GM23338 (cell line): ENCODE measurements at places on chromosomes 5 and 9.
A peak's percentile ranks its signal among the peaks of the same experiment; 100 is the strongest.

DNA sequence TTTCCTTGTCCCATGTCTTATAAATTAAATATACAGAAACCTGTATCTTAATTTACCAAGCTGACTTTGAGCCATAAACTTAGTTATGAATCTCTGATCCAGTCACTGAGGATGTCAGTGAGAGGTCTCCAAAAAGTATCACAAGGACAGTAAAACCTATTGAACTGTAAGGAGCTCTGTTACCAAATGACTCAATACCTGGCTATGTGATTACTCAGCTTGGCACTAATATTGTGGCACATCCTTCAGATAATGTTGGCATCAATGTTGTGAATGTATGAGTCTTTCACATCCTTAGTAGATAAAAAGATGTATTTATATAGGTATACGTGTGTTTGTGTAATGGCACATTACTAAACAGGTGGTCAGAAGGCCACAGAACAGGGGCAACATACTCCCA is 18.0 kb upstream of the CAPSL start:
- H3K36me3 ChIP-seq, result no peaks in the 10 kb centered on the region
- H3K27me3 ChIP-seq, result no peaks in the 10 kb centered on the region
- H3K4me3 ChIP-seq, result no peak overlapping the region
- H3K27ac ChIP-seq, result no peak overlapping the region
- no peak for DNase-seq
- H3K4me1 ChIP-seq, result no peaks in the 10 kb centered on the region

DNA sequence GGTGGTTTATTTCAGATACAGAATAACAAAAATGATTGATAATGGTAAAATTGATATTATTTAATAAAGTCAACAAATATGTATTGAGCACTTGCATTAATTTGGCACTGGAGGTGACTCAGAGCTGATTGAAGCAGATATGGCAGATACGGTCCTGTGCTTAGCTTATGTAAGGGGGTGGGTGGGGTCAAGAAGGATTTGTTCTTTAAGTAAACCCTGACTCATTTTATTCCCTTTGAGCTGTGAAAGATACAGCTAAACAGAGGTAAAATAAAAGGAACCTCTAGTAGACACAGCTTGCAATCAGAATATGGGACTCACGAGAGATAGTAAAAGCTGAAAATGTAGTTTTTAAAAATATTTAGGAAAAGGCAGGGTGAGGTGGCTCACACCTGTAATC is 201.3 kb upstream of the CLINT1 start:
- H3K36me3 ChIP-seq, result no peaks in the 10 kb centered on the region
- no peaks in the 10 kb centered on the region for H3K4me1 ChIP-seq
- H3K4me3 ChIP-seq, result no peak overlapping the region
- H3K27ac ChIP-seq, result no peak overlapping the region
- no peaks in the 10 kb centered on the region for H3K27me3 ChIP-seq
- no peak for DNase-seq

GRCh38 chr9:14554886-14555285 is 138.3 kb downstream of the ZDHHC21 start:
- H3K27ac ChIP-seq, result no peak overlapping the region
- H3K4me3 ChIP-seq, result no peak overlapping the region
- no peaks in the 10 kb centered on the region for H3K36me3 ChIP-seq
- no peak for DNase-seq

DNA sequence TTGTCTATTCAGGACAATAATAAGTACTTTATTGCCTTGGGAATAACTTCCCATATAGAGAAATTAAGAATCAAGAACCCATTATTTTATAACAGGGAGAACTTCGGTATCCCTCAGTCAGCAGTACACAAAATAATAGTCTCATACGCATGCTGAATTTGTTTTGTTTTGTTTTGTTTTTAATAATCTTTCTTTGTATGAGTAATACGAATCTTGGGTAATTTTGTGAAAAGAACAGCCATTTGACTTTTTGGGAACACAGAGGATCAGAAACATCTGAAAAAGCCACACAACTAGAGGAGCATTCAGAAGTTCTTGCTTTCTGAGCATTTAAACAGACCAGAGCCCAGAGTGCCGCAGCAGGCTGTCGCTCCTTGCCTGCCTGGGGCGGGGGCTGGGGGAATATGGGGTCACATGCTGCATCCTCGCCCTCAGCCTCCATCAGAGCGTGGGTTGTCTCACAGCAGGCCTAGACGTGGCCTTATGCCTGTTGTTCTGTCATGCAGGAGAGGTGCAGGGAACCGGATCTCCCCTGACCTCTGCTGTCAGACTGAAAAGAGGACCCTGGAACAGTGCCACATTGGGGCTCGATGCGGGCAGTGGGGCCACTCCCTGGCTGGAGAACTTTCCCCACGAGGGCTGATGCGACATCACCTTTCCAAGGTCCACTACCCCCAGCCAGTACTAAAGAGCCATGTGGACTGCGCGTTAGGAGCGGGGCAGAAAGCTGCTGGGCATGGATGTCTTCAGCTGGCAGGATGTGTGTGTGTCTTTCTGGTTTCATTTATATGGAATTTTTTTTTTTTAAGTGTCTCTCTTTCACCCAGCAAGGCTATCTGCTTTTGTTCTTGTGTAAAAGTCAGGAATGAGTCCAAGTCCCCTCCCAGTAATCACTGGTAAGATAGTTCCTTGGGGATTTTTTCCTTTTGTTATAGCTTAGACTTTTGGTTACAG is 133.4 kb upstream of the OTULINL start:
- H3K27me3 ChIP-seq, result no peaks in the 10 kb centered on the region
- H3K27ac ChIP-seq, result no peak overlapping the region
- no peaks in the 10 kb centered on the region for H3K36me3 ChIP-seq
- H3K4me3 ChIP-seq, result no peak overlapping the region
- H3K4me1 ChIP-seq, result peaks cover 29% of the 10 kb centered on the region

DNA sequence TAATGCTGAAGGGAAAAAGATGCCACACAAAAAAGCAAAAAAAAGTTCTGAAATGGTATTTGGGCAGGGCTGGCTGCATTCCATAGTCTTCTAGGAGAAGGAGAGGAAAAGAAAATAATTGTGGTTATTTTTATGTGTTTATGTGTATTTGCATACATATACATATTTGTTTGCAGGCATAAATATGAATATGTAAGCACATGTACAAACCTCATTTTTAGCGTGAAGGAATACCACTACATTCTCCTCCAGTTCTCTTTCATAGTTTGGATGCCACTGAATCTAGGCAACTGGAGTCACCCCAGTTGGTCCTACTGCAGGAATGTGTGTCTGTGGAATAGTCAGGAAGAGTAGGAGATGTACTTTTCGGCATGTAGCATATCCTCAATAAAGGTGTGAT is 181.1 kb downstream of the YTHDC2 start:
- H3K4me3 ChIP-seq, result no peak overlapping the region
- H3K4me1 ChIP-seq, result peaks cover 23% of the 10 kb centered on the region
- no peak overlapping the region for H3K27ac ChIP-seq
- no peaks in the 10 kb centered on the region for H3K27me3 ChIP-seq
- no peaks in the 10 kb centered on the region for H3K36me3 ChIP-seq

DNA sequence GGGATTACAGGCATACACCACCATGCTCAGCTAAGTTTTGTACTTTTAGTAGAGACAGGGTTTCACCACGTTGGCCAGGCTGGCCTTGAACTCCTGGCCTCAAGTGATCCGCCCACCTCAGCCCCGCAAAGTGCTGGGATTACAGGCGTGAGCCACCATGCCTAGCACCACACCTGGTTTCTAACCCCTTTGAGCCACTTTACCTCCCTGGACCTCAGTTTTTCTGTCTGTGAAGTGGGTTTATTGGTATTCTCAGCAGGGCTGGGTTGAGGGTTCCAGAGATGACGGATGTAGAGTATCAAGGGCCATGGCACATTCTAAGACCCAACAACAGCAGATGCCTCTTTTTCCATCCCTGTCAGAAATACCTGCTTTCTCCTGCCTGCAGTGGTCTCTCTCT is 38.6 kb downstream of the AMBP start:
- H3K4me3 ChIP-seq, result no peak overlapping the region
- H3K27me3 ChIP-seq, result no peaks in the 10 kb centered on the region
- H3K36me3 ChIP-seq, result no peaks in the 10 kb centered on the region
- DNase-seq, result no peak
- H3K27ac ChIP-seq, result no peak overlapping the region

DNA sequence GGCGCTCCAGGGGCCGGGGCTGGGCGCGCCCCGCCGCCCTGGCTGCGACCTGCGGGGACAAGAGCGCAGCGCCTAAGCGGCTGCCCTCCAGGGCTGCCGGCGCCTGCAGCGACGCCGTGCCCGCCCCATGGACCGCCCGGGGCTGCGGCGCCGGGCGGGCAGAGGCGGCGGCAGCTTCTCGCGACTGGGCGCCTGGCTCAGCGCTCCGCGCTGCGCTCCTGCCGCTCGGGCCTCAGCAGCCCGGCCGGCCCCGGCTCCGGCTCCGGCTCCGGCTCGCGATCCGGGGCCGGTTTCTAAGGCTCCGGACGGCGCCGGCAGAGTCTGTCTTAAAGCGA is at the start of gene PITX1:
Gene PITX1 (minus strand): TSS at position 328 of the 335 bp plus-strand sequence. CDS start 347 bp downstream, outside the sequence.
- peak within 1 kb of the TSS; percentile 62 for H3K4me3 ChIP-seq
- no peak for DNase-seq
- H3K27ac ChIP-seq, result no peak within 1 kb of the TSS
- H3K4me1 ChIP-seq, result peaks cover 38% of the 10 kb centered on the region; the same call in 1 of the 2 replicates

DNA sequence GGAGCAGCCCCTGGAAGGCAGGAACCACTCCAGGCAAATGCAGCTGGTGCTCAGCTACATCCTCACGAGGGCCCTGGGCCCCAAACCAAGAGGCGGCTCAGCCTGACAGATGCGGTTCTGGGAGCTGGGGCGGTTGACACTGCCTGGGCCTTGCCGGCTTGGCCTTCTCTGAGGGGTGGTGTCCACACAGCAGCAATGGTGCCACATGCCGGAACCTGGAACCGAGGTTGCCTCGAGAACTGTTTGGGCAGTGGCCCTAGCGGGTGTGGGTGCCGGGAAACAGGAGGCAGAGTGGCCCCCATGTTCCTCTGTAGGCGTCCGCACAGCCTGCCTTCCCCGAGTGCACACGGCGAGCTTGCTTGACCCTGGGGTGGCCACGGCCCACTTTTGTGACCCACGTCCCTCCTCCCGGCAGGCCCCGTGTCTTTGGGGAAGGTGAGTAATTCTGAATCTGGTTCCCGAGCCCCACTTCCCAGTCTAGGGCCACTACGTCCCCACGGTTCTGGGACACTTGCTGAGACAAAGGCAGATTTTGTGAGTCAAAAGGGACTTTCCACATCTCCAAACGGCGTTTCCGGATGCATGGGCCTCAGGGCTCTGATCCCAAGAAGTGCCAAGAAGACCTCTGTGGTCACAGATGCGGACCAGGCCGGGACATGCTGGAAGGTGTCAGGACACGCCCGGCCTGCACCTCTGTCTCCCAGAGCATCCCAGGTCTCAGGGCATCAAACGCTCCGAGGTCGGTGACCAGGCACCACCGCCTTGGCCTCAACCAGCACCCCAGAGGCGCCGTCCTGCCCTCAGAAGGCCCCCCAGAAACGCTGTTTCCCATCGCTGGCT is 27.7 kb upstream of the SLC12A7 start:
- H3K27ac ChIP-seq, result no peak overlapping the region
- DNase-seq, result no peak
- no peaks in the 10 kb centered on the region for H3K36me3 ChIP-seq
- no peaks in the 10 kb centered on the region for H3K27me3 ChIP-seq

DNA sequence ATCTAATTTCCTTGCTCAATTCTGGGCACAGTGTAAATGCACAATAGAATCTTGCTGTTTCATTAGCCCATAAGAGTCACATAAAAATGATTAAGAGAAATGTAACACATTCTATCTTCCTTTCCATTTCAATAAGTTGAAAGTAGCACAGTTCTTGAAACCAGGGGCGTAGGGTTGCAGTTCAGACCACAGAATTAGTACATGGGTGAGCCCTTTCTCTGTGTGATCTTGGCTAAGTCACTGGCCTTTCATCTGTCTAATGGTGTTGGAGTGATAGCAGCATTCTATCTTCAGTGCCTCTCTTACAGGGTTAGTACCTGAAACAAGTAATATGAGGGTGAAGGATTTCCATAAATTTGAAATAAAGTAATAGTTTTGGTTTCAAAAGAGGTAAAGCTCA is 445.3 kb upstream of the ZNF462 start:
- H3K4me3 ChIP-seq, result no peak overlapping the region
- no peaks in the 10 kb centered on the region for H3K27me3 ChIP-seq
- no peak overlapping the region for H3K27ac ChIP-seq
- H3K4me1 ChIP-seq, result peaks cover 10% of the 10 kb centered on the region
- no peak for DNase-seq

- no peaks in the 10 kb centered on the region for H3K27me3 ChIP-seq
- H3K27ac ChIP-seq, result no peak overlapping the region
- DNase-seq, result no peak
- no peaks in the 10 kb centered on the region for H3K36me3 ChIP-seq
- peaks cover 8% of the 10 kb centered on the region for H3K4me1 ChIP-seq
These were observed 145.5 kb upstream of the HAPLN1 start for GRCh38 chr5:83866181-83866580.

GRCh38 chr9:128684325-128685199 is 4.5 kb upstream of the SET start:
- H3K4me3 ChIP-seq, result peak overlapping the region; percentile 93
- H3K27ac ChIP-seq, result peak overlapping the region; percentile 100
- no peaks in the 10 kb centered on the region for H3K27me3 ChIP-seq
- H3K4me1 ChIP-seq, result peaks cover 39% of the 10 kb centered on the region

- DNase-seq, result no peak
- H3K36me3 ChIP-seq, result no peaks in the 10 kb centered on the region
- H3K27ac ChIP-seq, result no peak overlapping the region
- H3K4me1 ChIP-seq, result peaks cover 14% of the 10 kb centered on the region
- no peak overlapping the region for H3K4me3 ChIP-seq
These were observed 204.1 kb downstream of the DEPDC1B start for GRCh38 chr5:60495644-60496520.

DNA sequence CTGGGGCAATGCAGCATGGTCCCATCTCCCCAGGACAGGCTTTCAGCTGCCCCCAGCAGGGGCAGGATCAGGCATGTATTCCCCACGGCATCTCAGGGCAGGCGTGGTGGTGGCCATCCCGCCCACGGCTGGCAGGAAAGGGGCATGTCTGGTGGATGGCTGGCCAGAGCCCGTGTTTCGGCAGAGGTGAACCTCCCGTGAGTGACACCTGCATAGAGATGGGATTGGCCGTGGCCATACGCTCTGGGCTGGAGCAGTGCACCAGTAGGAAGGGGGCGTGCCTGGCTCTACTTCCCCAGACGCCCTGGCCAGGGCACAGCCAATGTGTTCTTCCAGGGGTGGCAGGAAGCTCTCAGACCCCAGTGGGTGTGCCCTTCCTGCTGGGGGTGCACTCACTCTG is 139.1 kb downstream of the ZNF354C start:
- no peaks in the 10 kb centered on the region for H3K36me3 ChIP-seq
- H3K27ac ChIP-seq, result no peak overlapping the region
- no peaks in the 10 kb centered on the region for H3K27me3 ChIP-seq
- H3K4me3 ChIP-seq, result no peak overlapping the region

DNA sequence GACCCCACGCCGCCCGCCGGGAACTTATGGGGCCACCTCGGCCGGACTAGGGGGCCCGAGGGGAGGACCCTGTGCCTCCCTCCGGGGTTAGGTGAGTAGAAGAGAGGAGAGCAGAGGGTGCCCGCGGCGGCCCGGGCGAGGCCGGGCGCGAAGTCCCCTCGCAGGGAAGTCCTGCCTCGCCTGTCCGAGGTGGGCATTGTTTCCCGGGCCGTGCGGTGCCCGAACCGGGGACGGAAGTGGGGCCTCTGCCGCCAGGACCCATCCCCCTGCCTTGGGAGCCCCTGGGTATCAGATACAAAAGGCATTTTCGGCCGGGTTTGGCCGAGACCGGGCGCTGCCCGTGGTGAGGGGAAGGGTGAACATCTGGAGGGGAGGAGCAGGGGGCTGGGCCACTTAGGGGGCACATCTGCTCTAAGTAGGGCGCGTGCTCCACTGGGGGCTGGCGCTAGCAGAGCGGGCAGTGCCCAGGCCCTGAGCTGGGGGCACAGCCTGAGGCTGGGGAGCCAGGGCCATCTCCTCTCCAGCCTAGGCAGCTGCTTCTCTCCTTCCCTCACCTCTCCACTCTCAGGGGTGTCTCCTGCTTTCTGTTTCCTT is 48.2 kb downstream of the DAB2IP start:
- H3K36me3 ChIP-seq, result no peaks in the 10 kb centered on the region
- DNase-seq, result peak; percentile 48
- peak overlapping the region; percentile 78 for H3K4me3 ChIP-seq
- H3K4me1 ChIP-seq, result peaks cover 27% of the 10 kb centered on the region
